ENCODE measurements at places on chromosomes 5 and 9.
A peak's percentile ranks its signal among the peaks of the same experiment; 100 is the strongest.

DNA sequence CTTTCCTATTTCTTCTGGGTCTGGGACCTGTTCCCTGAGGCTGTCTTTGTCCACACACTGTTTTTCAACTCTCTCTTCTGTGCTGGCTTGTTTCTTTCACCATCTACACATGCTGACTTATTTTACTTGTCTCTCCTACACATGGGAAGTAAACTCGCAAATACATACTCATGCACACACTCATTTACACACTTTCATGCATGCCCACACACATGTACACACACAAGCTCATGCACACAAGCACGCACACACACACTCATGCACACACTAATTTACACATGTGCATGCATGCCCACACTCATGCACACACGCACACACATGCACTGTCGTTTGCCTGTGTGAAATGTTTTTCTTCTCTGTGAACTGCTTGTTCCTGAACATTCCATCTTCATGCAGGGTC lies 169.0 kb downstream of the IRX2 start:
- DNase-seq, result no peak

GRCh38 chr5:179559284-179560252 lies 9.2 kb downstream of the RUFY1 start:
- peak; percentile 73 for DNase-seq

GRCh38 chr9:113873926-113874325 lies 2.2 kb upstream of the ZNF618 start:
- DNase-seq, result no peak

DNA sequence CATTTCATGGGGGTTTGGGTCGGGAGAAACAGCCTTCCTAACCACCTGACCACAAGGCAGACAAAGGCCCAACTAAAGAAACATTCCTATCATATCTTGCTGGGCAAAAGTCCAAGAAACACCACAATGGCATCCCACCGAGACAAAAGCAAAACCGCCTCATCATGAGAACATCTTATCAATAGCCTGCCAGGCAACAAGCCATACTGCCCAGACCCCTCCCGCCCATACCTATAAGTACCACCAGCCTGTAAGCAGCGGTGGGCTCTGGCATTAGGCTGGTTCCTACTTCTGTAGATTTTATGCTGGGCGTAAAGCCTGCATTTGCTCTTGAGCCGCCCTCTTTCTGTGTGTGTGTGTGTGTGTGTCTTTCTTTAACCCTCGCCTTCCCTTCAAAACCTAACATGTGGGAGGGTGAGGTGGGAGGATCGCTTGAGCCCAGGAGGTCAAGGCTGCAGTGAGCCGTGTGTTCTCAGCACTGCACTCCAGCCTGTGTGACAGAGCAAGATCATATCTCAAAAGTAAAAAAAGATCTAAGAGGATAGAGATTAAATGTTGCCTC lies 56.9 kb downstream of the PDE6A start:
- DNase-seq, result no peak

- no peak for DNase-seq
Observed at GRCh38 chr5:102811972-102812371, 56.9 kb downstream of the PAM start.

- no peak for DNase-seq
Observed at GRCh38 chr9:21570643-21571275, 88.6 kb upstream of the IFNE start.

DNA sequence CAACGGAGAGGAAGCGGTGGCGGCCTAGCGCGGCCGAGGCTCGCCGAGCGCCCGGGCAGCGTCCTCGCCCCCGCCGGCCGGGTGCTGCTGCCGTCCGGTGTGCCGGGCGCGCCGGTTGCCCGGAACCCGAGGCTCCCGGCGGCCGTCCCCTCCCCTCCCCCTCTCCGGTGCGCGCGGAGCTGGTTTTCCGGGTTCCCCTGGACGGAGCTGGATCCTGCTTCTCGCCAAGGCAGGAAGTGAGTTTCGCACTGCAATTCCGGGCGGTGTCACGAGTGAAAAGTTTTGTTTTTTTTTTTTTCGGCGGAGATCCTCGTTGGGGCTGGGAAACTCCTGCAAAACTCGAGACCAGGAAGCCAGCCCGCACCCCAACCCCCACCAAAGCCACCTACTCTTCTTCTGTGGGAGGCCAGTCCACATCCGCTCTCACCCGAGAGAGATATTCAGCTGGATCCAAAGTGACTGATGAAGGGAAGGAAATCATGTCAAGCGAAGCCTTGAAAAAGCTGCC lies at the start of gene ERBIN:
ERBIN (plus strand) TSS at position 300 of the 508 bp plus-strand sequence. CDS start 66,144 bp downstream, outside the sequence.
- peak; percentile 74 for DNase-seq

DNA sequence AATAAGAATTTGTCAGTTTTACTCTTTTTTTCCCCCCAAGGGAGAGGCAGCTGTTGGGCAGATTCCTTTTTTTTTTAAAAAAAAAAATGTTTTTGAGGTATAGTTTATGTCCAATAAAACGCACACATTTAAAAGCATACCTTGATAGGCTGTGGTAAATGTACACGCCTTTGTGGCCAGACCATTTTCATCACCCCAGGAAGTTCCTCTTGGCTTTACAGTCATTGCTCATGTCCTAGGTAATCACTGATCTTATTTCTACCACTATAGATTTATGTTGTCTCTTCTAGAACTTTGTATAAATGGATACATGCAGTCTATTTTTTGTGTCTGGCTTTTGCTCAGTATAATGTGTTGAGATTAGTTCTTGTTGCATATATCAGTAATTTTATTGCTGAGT lies 9.8 kb downstream of the SUB1 start:
- no peak for DNase-seq

- no peak for DNase-seq
Observed at GRCh38 chr5:1504069-1504595, 19.6 kb downstream of the LPCAT1 start.

DNA sequence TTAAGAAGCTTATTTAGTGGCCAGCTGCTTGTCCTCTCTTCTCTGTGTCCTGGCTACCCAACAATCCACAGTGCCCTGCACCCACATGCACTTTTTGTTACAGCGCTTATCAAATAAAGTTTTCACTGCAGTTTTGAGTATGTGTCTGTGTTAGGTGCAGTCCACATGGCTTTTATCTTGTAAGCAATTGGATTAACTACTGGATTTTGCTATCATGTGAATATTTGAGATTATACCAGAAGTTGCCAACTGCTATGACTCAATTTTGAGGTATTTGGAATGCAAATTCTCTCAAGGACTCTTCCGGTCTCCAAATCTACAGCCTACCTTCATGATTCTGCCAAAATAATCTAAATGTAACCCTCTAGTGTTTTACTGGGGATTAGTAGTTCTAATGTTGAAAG lies 690.2 kb downstream of the NR2F1-AS1 start:
- DNase-seq, result no peak

DNA sequence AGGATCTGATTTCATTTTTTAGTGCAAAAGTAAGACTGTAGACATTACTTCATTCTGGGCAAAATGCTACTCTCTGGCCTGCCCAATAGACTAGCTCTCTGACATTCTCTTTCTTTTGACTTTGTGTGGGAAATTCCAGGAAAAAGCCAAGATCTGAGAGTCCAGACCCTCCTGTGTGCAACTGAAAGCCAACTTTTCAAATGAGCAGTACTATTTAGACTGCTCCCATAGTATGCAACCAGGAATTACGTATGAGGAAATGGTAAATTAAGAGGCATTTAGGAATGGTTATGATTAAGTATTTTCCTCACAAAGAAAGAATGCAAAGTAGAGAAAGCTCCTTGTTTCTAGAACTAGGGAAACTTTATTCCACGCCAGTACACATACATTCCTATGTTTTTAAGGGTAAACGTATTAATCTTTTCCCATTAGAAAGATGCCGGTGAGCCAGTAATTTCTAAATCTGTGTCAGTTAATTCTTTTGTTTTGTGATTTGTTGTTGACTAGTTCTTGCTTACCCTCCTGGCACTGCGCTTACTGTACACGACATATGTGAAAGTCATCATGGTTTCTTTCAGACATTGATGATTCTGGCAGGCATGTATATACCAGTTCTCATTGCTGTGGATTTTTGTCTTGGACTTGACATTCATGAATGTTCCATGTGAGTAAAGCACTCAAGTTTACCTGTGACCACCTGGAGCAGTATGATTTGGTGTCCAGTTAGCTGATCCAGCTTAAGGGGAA lies 56.0 kb downstream of the AOPEP start:
- DNase-seq, result no peak

- DNase-seq, result no peak
Observed at GRCh38 chr5:123217173-123217572, 128.1 kb downstream of the PRDM6 start.

DNA sequence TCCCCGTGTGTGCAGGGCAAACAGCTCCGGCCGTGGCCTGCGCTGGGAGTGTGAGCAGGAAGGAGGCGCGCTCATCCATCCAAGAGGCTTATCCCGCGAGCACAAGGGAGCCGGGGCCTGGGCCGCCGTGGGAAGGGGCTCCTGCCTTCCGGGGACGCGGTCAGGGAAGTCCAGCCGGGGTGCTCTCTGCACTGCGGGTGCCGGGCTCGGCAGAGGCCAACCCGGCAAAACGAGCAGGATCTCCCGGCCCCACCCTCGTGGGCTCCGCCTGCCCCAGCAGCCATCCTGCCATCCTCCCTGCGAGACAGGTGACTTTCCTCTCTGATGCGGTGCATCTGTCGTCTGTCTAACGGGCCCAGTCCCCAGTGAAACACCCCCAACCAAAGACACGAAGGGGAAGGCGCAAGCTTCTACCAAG lies 244.2 kb downstream of the AUH start:
- DNase-seq, result no peak

- no peak for DNase-seq
Observed at GRCh38 chr9:125663127-125663526, 43.9 kb downstream of the MAPKAP1 start.

DNA sequence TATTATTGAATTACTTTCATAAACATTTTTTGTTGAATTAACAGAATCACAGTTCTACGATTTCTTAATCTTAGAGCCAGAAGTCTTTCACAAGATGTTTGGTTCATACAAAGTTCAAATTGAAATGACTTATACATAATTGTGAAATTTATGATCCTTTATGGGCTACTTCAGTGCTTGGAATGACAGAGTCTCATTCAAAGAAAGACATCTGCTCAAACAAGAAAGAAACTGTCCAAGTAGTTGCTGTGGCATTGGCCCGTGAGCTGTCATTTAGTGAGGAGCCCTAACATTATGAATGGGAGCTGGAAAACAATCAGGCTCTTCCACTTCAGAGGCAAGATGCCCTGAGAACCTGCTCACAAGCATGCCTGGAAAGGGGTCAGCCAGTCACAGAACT lies 63.4 kb downstream of the AUH start:
- DNase-seq, result peak; percentile 16

DNA sequence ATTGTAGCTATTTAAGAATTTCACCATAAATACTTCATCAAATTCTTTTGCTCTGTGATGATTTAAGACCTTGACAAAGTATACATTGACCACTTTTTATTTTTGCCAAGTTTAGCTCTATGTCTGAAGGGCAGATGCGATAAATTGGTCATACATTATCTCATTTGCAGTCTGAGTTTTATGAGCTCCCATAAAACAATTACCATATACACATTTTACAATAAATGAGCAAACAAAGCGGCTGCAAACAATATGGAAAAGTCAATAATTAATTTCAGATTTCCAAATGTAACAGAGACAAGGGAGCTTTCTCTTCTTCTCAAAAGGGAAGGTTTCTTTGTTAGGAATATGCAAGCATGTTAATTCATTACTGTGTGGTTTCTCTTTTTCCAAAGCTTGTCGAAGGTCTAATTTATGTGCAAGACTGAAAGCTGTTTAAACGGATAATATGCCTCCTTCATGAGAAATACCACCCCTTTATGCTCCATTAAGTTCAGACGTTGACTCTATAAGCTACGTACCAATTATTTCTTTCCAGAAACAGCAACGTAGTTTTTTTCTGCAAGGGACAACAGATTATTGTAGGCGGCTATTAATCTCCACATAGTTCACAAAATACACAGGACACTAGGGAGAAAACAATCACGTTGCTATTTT lies 7.0 kb upstream of the IZUMO3 start:
- no peak for DNase-seq

- no peak for DNase-seq
Observed at GRCh38 chr9:5983042-5983441, 32.4 kb downstream of the RANBP6 start.

Data from CD4-positive, alpha-beta T cell (primary cell).